ENCODE measurements at places on chromosomes 3 and 15.
A peak's percentile ranks its signal among the peaks of the same experiment; 100 is the strongest.

DNA sequence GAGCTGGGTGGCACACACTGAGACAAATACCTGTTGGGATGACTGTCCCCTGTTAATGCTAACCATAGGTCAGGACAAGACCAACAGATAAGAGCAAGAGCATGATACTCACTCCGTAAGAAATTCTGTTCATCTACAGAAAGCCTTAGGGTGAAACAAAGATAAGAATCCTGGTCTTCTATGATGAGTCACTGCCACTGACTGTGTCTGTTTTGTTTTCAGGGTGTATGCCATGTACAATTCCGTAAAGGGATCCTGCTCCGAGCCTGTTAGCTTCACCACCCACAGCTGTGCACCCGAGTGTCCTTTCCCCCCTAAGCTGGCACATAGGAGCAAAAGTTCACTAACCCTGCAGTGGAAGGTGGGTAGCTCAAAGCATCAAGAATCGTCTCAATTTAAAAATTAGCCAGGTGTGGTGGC, 141.1 kb downstream of the GHSR start:
- DNase-seq = peak; percentile 54

DNA sequence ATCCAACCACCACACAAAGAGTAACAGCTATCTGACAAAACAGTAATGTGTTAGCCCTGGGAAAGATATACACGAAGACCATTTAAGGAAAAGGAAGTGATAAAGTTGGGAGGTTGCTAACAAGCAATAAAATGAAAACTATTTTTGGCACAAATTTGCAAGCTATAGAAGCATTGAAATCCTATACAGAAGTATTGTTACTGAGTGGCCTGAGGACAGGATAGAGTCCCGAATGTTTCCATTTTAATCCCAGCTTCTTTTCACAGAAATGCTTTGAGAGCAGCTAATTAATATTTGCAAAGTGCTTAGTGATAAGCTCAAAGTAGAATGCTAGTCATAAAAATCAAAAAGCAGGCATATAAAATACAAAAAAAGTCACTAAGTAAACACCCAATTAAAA, 51.5 kb downstream of the RAD18 start:
- no peak for DNase-seq

DNA sequence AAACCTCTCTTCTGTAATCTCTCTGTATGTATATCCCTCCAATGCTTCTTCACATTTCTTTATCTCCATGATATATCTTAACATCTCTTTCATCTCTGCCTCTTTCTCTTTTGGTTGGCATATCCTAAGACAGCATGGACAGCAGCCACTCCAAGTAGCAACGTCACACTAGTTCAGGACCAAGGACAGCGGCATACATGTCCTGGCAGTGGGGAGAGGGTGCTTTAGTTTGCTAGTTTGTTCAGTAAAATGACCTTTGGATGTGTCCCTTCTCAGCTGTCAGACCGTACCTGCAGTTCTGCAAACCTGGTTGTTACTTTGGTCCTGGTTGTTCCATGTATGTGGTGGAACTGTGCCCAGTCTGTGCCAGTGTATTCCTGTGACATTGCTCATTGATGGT, 225.6 kb upstream of the ROPN1 start:
- peak; percentile 76 for DNase-seq

GRCh38 chr15:56832125-56832524, 86.3 kb upstream of the TCF12 start:
- DNase-seq = peak; percentile 47
